ENCODE measurements at places on chromosomes 6 and 20. TPM values are rescaled to one million over a fixed set of nuclear protein-coding genes. Genes with fewer than 3 reads are reported as not detected.

DNA sequence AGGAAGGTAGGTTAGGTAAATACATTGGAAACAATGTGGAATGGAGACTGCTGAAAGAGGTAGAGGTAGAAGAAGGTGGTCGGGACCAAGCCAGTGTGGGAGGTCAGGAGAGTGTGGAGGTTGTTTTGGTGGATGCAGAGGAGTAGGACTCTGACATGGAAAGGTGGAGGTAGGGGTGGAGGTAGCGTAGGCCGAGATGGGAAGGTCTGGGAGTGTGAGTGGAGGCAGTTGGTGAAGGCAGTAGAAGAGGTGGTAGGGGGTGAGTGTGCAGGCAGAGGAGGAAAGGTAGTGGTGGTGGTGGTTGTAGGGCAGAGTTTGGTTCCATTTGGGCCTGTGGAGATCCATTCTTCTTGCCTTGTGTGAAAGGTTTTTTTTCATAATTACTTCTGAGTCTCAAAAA lies 599.6 kb upstream of the FLRT3 start:
- DNase-seq: no peak

GRCh38 chr6:74851596-74851995 lies 354.3 kb downstream of the COL12A1 start:
- DNase-seq: peak; percentile 53

GRCh38 chr20:44467289-44467883 lies 8.3 kb upstream of the TTPAL start:
- no peak for DNase-seq

GRCh38 chr6:135633573-135633972 lies 136.0 kb upstream of the AHI1 start:
- no peak for DNase-seq

DNA sequence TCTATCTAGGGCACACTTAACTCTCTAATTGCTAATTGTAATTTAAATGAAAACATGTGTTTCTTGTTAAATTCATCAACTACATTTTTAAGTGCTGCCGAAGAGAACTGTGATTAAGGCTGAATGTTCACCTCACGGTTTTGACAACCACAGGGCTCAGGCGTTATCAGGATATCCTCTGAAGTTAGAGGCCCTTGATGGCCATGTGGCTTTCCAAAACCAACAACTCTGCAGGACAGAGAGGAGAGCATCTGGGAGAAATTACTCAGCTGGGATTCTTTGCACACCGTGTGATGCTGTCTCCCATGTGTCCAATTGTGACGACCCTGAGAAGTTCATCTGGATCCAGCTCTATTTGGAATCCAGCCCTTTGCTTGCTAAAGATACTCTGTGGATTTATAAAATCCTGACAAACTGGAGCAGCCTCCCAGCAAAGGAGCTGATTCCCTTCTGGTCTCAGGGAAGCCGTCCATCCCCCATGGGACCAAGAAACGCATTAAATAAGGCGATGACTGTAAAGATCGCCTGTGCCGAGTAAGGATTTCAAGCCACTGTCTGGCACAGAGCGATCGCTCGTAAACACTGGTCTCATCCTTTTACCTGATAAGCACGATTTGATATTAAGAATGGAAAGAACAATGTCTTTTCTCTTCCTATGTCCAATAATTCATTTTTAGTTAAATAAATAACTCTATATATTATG lies 401.1 kb downstream of the CD83 start:
- no peak for DNase-seq

- DNase-seq: no peak
These were observed 1.1 kb downstream of the ABT1 start for GRCh38 chr6:26597821-26598220.

GRCh38 chr6:125074120-125074519 lies 79.5 kb upstream of the TPD52L1 start:
- DNase-seq: no peak

GRCh38 chr6:24927277-24927955 lies 8.3 kb downstream of the RIPOR2 start:
- DNase-seq: no peak

DNA sequence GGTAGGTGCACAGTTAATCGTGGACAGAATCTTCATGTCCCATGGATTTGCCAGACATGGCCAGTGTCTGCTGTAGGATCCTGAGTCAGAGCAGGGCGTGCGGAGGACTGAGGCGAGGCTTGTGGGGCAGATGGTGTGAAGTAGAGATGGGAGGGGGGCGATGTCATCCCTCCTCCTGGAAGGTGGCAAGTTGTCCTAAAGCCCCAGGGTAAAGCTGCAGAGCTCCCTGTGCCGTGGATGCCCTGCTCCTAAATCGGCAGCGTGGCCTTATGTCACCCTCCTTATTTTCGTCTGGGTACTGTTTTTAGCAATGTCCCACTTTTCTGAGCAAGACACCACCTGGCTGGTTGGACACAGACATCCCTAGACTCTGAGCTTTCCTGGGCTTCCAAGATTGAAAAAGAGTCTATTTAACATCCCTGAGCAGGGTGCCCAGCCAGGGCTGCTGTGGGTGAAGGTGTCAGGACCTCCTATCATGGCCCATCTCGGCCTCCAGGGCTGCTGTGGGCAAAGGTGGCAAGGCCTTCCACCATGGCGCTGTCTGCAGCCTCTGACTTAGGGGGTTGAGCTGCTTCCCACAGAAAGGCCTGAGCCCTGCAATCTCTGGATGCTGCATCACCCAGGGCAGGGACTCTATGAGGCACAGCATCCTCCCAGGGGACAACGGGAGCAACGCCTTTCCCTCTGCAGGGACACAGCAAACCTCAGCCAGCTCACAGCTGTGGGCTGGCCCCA lies 145.4 kb downstream of the TTLL2 start:
- DNase-seq: no peak

DNA sequence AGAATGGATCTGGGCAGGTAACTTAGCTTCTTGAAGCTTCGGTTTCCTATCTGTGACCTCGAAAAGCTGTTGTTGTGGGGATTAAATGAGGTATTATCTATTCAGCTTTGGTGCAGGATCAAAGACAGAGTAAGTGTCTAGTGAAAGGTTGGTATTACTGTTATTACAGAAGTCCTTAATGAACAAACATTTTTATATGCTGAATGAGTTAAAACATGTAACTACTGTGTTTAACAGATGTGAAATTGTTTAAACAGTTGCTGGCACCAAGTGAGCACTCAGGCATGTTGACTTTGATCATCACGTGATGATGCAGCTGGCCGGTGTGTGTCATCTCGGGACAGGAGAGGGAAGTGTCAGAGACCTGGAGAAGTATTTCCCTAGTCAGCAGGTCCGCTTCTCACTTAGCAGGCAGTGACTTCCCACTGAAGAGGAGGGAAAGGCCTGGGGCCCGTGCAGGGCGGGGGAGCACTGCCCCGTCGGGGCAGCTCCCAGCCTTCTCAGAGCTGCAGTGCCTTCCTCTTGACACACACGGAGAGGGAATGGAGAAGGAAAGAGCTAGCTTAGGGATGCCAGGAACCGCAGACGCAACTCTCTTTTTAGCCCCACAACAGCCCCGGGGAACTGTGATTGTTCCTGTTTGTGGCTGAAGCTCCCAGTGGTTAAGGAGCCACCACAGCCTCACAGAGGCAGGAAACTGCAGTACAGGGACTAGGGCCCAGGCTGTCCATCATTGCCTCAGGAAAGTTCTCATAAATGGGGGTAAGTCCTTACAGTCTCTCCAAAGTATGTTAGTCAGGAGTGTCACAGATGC lies 18.0 kb downstream of the TUBB2A start:
- peak; percentile 94 for DNase-seq

DNA sequence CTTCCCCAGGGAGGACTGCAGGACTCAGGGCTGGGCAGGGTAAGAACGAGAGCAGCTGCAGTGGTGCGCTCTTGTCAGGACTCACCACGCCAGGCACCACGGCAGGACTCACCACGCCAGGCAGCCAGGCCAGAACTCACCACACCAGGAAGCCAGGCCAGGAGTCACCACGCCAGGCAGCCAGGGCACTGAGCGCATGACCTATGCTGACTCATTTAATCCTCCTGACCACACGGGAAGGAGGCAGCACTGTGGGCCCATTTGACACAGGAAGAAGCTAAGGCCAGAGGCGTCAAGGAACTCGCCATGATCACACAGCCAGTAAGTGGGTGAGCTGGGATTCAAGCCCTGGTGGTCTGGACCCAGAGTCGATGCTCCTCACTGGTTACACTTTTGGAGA lies 189.3 kb downstream of the PREX1 start:
- DNase-seq: peak; percentile 89

- no peak for DNase-seq
These were observed 6.8 kb upstream of the KIAA1755 start for GRCh38 chr20:38267296-38267695.

- DNase-seq: no peak
These were observed 155.8 kb downstream of the PDE7B start for GRCh38 chr6:136007345-136007744.

DNA sequence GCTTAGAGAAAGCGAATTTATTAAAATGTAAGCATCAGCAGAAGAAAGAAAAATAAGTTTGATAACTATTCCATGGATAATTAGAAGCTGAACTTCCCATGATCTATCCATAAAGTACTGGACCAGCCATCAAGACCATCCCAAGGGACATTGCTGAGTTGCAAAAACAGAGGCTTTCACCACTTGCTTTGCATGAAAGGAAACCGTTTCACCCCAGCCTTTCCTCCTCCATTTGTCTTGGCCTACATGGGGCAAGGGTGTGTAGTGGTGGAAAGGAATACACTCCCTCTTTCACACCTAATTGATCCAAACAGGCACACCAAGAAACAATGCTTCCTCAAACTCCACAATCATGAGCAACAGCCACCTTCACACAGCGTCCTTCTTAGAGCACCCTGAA lies 10.4 kb downstream of the HIVEP2 start:
- DNase-seq: no peak

DNA sequence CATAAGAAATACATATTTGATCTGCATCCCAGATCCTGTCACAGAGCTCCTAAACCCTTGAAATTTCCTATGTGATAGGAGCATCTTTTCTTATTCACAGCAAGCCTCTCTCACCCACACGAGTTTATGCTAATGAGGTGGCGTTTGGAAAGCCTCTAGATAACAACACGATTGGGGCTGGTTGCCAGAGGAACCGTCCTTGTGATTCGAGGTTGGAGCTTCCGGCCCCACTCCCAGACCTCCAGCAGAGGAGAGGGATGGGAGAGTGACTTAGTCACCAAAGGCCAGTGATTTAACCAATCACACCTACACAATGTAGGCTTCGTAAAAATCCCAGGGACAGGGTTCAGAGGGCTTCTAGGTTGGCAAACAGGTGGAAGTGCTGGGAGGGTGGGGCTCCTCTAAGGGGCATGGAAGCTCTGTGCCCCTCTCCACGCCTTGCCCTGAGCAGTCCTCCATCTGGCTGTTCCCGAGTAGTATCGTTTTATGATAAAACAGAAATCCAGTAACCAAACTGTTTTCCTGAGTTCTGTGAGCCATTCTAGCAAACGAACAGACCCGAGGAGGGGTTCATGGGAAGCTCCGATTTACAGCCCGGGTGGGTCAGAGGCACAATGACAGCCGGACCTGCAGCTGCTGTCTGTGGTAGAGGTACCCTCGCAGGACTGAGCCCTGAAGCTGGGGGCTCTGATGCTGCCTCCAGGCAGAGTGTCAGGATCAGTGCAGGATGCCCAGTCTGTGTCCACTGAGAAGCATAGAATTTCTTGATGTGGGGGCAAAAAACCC lies 238.1 kb upstream of the ARID1B start:
- no peak for DNase-seq

Gene PCK1
- not detected for total RNA-seq

Gene RSPH4A
- total RNA-seq: 1.2 TPM

Gene MEP1A
- total RNA-seq: not detected

Gene COL11A2
- 0.96 TPM for total RNA-seq

Gene SCGN
- not detected for total RNA-seq

Gene CCDC28A
- 6.7 TPM for total RNA-seq

Gene REM1
- 0.68 TPM for total RNA-seq

Gene RRBP1
- 86.8 TPM for total RNA-seq

Measured in myocyte (in vitro differentiated cells).